ENCODE measurements at places on chromosomes 16 and 17. TPM values are rescaled to one million over a fixed set of nuclear protein-coding genes. Genes with fewer than 3 reads are reported as not detected.

DNA sequence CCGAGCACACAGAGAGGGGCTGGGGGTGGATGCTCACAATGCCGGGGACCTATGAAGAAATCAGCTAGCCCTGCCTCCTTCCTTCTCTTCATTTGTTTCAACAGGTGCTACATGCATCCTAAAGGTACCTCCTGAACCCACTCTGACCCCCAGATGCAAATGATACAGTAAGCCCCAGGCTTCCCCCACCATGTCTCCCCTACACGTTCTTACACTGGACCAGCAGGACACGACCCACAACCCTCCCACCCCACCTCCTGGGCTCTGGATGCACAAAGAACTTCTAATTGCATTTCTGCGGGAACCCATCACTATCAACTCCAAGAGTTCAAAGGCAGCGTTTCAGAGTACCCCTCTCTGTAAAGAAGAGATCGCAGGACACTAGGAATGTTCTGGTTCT is 2.1 kb downstream of the XYLT1 start:
- H3K4me3 ChIP-seq = no peak overlapping the region
- no peaks in the 10 kb centered on the region for H3K36me3 ChIP-seq
- H3K27ac ChIP-seq = no peak overlapping the region
- H3K27me3 ChIP-seq = no peaks in the 10 kb centered on the region
- DNase-seq = no peak
- H3K4me1 ChIP-seq = peaks cover 33% of the 10 kb centered on the region

DNA sequence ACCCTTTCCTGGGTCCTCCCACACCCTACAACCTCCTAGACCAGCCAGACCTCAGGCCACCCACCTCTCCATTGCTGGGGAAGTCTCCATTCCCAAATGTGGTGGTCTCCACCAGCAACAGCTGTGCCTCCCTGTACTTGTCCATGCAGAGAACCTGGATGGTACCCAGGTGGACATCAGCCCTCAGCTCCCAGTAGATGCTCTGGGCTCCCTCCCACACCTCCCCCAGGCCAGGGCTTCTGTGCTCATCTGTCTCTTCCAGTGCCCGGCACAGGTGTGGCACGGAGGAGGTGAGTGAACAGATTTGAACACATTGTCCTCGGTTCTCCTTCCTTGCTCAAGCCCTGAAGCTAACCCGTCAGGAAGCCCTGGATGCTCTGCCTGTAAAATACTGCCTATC is 34.6 kb downstream of the LGALS9 start:
- no peaks in the 10 kb centered on the region for H3K36me3 ChIP-seq
- H3K27me3 ChIP-seq = no peaks in the 10 kb centered on the region
- no peaks in the 10 kb centered on the region for H3K4me1 ChIP-seq
- no peak overlapping the region for H3K27ac ChIP-seq
- H3K4me3 ChIP-seq = no peak overlapping the region

- peaks cover 2% of the 10 kb centered on the region for H3K36me3 ChIP-seq
- no peak overlapping the region for H3K27ac ChIP-seq
- no peaks in the 10 kb centered on the region for H3K27me3 ChIP-seq
- H3K4me3 ChIP-seq = no peak overlapping the region
- no peak for DNase-seq
Measured at GRCh38 chr16:50208460-50208931, 55.4 kb downstream of the TENT4B start.

DNA sequence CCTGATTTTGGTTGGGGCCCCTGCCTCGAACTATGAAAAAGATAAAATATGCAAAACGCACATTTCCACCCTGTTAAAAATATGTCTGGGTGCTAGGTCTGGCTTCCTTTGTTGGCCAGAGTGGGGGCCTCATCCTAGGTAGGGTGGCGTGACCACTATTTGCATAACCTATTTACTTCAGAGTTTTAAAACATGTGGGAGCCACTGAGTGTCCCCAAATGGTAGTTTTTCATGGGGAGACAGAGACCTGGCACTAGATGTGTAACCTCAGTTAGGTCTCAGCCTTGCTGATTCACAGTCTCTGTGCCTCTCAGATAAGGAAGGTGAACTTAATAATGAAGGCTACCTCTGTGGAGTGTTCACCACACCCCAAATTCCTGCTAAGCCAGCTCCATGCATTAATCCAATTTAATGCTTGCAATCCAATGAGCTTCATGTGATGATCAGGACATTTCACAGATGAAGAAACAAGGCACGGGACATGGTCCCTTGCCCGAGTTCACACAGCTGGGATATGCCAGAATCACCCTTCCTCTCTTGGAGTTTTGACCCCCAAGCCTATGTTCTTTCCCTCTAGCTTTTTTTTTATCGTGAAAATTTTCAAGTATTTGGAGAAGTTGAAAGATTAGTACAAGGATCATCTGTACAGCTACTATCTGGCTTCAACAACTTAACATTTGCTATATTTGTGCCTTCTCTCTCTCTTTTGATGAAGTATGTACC is 103.4 kb downstream of the IRF8 start:
- no peaks in the 10 kb centered on the region for H3K36me3 ChIP-seq
- H3K4me3 ChIP-seq = no peak overlapping the region
- H3K4me1 ChIP-seq = no peaks in the 10 kb centered on the region
- no peak overlapping the region for H3K27ac ChIP-seq

- peaks cover 56% of the 10 kb centered on the region for H3K4me1 ChIP-seq
- DNase-seq = no peak
- no peaks in the 10 kb centered on the region for H3K27me3 ChIP-seq
- no peaks in the 10 kb centered on the region for H3K36me3 ChIP-seq
- peak overlapping the region; percentile 62 for H3K4me3 ChIP-seq
Measured at GRCh38 chr17:48047113-48047740, 932 bp upstream of the NFE2L1 start.

GRCh38 chr16:53960954-53961616 is 257.1 kb downstream of the FTO start:
- H3K4me3 ChIP-seq = no peak overlapping the region
- no peaks in the 10 kb centered on the region for H3K4me1 ChIP-seq
- no peaks in the 10 kb centered on the region for H3K36me3 ChIP-seq
- no peak for DNase-seq
- H3K27ac ChIP-seq = no peak overlapping the region

DNA sequence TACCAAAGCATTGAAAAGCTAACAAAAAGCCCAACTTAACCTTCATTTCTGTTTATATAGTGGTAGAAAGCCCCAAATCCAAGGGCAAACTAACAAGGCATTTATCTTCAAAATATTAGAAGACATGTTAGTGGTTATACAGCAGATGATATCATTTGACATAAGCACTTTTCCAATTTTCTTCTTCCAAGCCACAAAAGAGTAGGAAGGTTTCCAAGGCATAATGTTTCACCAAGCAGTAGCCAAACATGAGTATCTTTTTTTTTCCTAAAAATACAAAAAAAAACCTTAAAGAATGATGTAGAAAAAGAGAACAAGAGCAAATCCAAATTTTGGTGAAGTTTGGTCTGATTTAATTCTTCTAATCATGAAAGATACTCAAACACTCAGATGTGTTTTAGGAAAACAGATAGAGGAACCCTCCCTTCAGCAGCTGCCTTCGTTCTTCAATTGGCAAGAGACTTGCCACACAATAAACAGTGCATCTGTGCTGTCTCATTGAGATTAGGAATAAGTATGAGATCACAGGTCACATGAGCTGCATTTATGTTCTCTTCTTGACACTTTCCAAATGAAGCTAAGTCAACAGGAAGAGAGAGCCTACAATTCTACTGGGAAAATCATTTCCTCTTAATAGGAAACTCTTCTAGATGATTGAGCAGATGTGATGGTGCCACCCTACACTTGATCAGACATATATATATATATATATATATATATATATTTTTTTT is 106.7 kb downstream of the TTC19 start:
- no peaks in the 10 kb centered on the region for H3K27me3 ChIP-seq
- no peak overlapping the region for H3K4me3 ChIP-seq
- peaks cover 3% of the 10 kb centered on the region for H3K36me3 ChIP-seq
- no peak for DNase-seq
- no peaks in the 10 kb centered on the region for H3K4me1 ChIP-seq

- no peak overlapping the region for H3K4me3 ChIP-seq
- no peaks in the 10 kb centered on the region for H3K27me3 ChIP-seq
- H3K36me3 ChIP-seq = no peaks in the 10 kb centered on the region
Measured at GRCh38 chr16:24668481-24669061, 60.9 kb upstream of the TNRC6A start.

- DNase-seq = peak; percentile 65
- peak overlapping the region; percentile 98 for H3K27ac ChIP-seq
- peak overlapping the region; percentile 50 for H3K4me3 ChIP-seq
- no peaks in the 10 kb centered on the region for H3K27me3 ChIP-seq
- no peaks in the 10 kb centered on the region for H3K36me3 ChIP-seq
Measured at GRCh38 chr16:31458073-31458843, 1.0 kb upstream of the ARMC5 start.

GRCh38 chr17:27531469-27531961 is 75.3 kb downstream of the KSR1 start:
- H3K4me1 ChIP-seq = peaks cover 86% of the 10 kb centered on the region
- no peaks in the 10 kb centered on the region for H3K27me3 ChIP-seq
- H3K36me3 ChIP-seq = no peaks in the 10 kb centered on the region
- H3K4me3 ChIP-seq = no peak overlapping the region

GRCh38 chr16:69399361-69399760 is 13.6 kb upstream of the TERF2 start:
- no peak for DNase-seq
- H3K36me3 ChIP-seq = no peaks in the 10 kb centered on the region
- H3K27ac ChIP-seq = no peak overlapping the region
- peaks cover 40% of the 10 kb centered on the region for H3K4me1 ChIP-seq
- H3K4me3 ChIP-seq = no peak overlapping the region

GRCh38 chr16:24918641-24919040 is 72.9 kb downstream of the SLC5A11 start:
- H3K27ac ChIP-seq = no peak overlapping the region
- peaks cover 10% of the 10 kb centered on the region for H3K36me3 ChIP-seq
- DNase-seq = no peak
- no peak overlapping the region for H3K4me3 ChIP-seq

GRCh38 chr16:70331588-70332358 is 14.9 kb upstream of the DDX19A start:
- H3K27ac ChIP-seq = no peak overlapping the region
- no peak overlapping the region for H3K4me3 ChIP-seq
- H3K4me1 ChIP-seq = no peaks in the 10 kb centered on the region
- H3K36me3 ChIP-seq = peaks cover 30% of the 10 kb centered on the region
- no peak for DNase-seq
- no peaks in the 10 kb centered on the region for H3K27me3 ChIP-seq

DNA sequence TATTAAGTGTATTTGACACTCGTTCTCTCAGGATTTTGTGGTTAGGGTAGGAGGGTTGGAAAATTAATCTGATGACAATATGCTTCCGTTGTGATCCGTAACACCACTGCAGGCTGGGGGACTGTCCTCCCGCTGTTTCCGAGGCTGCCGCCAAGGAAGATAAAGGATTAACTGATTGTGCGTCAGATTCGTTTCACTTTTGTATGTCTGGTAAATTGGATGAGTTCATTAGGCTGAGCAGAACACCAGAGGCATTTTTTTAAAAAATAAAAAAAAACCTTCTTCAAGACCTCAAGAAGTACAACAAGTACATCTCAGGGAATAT is 486.7 kb upstream of the SALL1 start:
- no peaks in the 10 kb centered on the region for H3K27me3 ChIP-seq
- H3K4me3 ChIP-seq = no peak overlapping the region
- H3K27ac ChIP-seq = no peak overlapping the region
- no peaks in the 10 kb centered on the region for H3K4me1 ChIP-seq
- DNase-seq = no peak

GRCh38 chr16:56777001-56777400 is 47.1 kb downstream of the NUP93 start:
- H3K27ac ChIP-seq = no peak overlapping the region
- no peaks in the 10 kb centered on the region for H3K27me3 ChIP-seq

Gene TAF1C
- 80.8 TPM for total RNA-seq

Gene TEFM
- total RNA-seq = 9.9 TPM

Gene PRKCB
- 10.6 TPM for total RNA-seq

Gene KRT33A
- total RNA-seq = not detected

Gene SARM1
- 13.7 TPM for total RNA-seq

Gene SHPK
- total RNA-seq = 10.4 TPM

Gene GLOD4
- total RNA-seq = 30.9 TPM

All from body of pancreas (tissue), 4 donors.